Left colon (tissue), 2 donors: ENCODE measurements at places on chromosomes 5 and 9. TPM values are rescaled to one million over a fixed set of nuclear protein-coding genes. Genes with fewer than 3 reads are reported as not detected.

DNA sequence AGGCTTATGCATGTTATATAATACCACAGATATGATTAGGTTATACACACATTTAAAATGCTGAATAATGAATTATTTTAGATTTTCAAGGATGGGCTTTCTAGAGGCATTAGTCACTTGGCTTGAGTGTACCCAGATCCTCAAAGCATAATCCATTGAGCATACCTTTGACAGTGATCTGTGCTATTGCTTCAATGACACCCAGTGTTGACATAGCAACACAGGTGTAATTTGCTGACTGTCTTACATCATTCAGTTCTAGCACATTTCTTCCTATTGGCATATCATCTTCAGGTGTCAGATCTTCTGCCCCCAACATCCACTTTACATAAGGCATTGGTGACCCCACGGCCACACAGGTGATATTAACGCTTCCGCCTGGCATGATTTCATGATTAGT, 721.5 kb upstream of the DMAC1 start:
- DNase-seq, result no peak

- no peak for DNase-seq
These were observed 39.0 kb downstream of the TMEM232 start for GRCh38 chr5:110687485-110687884.

DNA sequence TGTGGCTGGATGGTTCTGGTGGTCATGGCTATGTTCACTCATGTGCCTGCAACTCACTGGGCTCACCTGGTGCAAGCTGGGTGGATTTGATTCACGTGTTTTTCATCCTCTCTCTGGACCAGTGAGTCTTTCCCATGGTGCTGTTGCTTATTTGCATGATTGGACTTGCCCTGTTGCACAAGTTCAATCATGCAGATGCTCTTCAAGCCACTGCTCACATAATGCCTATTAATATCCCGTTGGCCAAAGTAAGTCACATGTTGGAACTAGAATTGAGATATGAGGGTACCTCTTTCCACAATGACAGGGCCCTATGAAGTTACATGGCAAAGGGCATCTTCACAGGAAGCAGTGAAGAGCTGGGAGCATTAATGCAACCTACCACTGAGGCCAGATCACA, 26.5 kb upstream of the MROH2B start:
- no peak for DNase-seq

GRCh38 chr5:19855453-19855852, 132.5 kb downstream of the CDH18 start:
- no peak for DNase-seq

GRCh38 chr9:109880276-109881169, 100.5 kb downstream of the PALM2AKAP2 start:
- DNase-seq, result no peak

ECSCR gene
- 4.5 TPM for total RNA-seq

SAPCD2 gene
- 16.8 TPM for total RNA-seq

SLC6A3 gene
- not detected for total RNA-seq

DNA sequence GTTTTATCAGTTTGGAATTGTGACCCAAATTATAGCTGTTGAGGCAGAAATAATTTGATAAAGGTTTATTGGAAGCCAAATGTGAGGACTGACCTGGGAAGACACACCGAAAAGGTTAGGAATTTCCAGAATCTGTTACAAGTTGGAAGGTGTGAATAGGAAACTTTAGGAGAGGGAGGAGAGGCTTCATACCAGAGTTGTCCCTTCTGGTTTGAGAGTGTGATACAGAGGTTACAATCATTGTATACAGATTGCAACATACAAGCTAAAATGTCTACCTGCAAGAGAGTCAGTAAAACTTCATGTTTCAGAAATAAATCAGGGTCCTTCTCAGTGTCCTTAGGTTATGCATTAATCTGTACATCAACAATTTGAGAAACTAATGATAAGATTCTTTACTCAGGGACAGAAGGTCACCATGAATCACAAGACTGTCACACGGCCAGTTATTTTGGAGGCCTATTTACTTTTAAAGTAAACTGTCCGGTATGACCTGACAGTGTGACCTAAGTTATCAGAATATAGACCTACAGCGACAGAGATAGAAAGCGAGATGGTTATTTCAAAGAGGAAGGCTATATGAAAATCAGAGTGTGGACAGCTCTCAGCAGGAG, 204.9 kb upstream of the CTNND2 start:
- DNase-seq, result no peak

CD14 gene
- 35.5 TPM for total RNA-seq

GRCh38 chr9:19512103-19512832, 103.5 kb downstream of the ACER2 start:
- DNase-seq, result no peak

- no peak for DNase-seq
These were observed 212.5 kb downstream of the DEPDC1B start for GRCh38 chr5:60487476-60487875.

- DNase-seq, result peak; percentile 57
These were observed at the start of gene PRLR for GRCh38 chr5:35230038-35230611. Gene PRLR, minus strand, starts transcription at chr5:35230487. Its CDS starts 140,867 bp downstream, at chr5:35089620.

OR1Q1 gene
- total RNA-seq, result not detected

DNA sequence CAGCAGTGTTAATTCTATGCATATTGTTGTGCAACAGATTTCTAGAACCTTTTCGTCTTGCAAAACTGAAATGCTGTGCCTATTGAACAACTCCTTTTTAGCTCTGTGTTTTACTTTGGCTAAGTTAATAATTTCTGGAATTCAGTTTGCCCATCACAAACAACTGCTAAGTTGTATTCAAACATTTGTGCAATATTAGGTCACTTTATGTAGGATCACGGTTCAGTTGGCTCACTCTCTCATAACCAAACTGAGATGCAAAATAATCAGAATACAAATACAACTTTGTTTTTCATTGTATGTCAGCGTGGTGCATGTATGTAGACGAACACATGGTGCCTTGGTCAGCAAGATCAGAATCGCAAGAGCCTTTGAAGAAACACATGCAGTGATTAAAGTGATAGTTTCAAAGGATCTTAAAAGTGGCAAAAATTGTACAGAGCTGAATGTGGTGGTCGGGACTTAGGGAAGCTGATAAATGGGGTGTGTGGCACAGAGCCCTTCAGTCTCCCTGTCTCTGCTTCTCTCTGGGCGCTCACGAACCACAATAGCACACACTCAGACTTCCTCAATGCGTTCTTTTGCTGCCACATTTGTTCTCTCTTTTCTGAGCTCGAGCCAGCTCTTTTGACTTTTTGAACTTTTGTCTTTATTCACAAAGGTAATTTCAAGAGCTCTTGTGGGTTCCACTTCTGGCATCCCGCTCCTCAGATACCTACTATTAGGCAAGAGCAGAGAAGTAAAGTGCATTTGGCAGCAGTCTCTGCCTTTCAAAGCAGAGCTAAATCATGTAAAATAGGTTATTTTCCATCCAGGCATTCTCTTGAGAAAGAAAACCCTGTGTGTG, 112.4 kb upstream of the CTSL start:
- DNase-seq, result no peak

DNA sequence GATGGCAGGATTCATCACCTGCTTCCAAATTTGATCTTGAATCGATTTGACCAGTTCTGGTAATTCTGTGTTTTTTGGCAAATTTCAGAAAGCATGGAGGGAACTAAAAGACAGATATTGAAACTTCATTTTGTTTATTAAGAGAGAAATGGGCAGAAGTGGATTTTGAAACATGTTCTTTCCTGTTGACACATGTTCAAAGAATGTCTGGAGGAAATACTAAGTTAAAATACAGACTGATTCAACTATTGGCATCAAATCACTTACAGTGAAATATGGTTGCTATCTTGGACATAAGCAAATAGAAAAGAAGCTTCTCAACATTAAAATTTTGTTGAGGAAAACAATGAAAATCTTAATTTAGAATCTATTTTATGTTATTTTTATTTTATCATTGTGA, 19.3 kb upstream of the GZMK start:
- no peak for DNase-seq

GRCh38 chr9:27602142-27602861, 29.0 kb upstream of the C9orf72 start:
- DNase-seq, result no peak

DNA sequence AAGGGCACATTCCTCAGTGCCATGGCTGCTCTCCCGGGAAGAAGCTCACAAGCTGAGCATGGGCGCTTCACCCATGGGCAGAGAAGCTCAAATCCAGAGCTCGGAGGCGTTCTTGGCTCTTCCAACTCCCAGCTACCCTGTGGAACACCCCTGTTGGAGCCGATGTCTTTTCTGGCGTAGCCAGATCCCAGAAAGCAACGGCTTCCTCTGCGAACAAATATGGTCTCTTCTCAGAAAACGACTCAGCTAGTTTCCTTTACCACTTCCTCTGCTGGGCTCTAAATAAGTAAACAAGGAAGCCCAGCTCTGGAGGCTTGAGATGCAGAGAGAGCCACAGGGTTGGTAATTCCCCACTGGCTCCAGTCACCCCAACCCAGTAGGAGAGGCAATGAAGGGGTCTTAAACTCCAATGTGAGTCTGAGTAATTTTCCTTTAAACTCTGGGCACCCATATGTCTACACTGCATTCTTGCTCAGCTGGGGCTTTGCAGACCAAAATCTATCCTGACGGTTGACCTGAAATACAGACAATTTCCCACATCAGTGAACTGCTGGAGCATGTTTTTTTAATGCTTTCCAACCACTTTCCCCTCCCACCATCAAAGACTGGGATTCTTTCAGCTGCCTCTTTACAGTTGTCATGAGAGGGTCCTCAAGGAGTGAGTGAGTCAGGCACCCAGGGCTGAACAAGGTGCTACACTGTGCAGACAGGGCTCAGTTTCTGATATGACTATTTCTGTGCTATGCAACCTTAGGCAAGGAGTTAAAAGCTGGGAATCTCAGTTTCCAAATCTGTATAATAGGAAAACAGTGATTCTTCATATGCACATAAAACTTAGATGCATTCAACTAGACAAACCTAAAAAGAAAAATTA, at the start of gene LCP2:
Gene LCP2, minus strand, starts transcription at position 189 of the 874 bp plus-strand sequence. Its CDS starts 166 bp downstream, at position 23.
- no peak for DNase-seq
